ENCODE measurements at places on chromosomes 7 and 10.

- no peak for DNase-seq
These were observed 121.8 kb downstream of the ARID5B start for GRCh38 chr10:62023329-62023728.

DNA sequence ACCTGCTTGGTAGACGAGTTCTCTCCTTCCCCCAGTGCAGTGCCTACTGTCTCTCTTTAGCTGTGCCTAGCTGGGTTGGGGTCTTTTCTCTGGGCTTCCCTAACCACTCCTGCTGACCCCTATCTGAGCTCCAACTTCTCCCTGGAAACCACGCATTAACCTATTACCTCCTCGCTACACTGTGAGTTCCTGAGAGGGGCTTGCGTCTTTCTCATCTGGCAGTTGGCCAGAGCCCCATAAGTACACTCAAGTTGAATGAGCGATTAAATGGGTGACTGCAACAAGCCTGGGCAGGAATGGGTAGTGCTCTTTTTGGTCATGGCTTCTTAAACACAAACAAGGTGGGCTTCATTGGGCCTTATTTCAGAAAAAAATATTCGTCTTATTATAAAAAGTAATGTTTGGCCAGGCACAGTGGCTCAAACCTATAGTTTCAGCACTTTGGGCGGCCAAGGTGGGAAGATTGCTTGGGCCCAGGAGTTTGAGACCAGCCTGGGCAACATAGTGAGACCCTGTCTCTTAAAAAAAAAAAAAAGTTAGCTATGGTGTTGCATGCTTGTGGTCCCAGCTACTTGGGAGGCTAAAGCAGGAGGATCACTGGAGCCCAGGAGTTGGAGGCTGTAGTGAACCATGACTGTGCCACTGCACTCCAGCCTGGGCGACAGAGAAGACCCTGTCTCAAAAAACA lies 41.4 kb downstream of the SYPL1 start:
- DNase-seq = no peak

- DNase-seq = no peak
These were observed 1.7 kb downstream of the PGAM1 start for GRCh38 chr10:97427571-97428179.

DNA sequence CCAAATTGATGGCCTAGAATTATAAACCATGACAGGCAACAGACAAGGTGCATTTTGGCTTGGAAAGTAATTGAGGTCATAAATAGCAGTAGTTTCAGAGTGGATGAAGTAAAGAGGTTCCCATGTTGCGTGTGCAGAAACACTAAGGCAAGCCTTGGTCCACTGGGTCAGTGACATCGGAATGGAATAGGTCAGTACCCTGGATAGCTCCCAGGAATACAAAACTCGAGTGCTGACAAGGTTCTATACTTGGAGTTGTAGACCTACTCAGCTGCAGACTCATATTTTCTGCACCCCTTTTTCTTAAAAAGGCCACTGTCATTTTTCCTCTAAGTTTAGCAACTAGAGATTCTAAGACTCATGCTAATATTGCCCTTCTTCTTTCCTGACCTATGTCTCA lies 132.8 kb downstream of the DYNC1I1 start:
- DNase-seq = no peak

DNA sequence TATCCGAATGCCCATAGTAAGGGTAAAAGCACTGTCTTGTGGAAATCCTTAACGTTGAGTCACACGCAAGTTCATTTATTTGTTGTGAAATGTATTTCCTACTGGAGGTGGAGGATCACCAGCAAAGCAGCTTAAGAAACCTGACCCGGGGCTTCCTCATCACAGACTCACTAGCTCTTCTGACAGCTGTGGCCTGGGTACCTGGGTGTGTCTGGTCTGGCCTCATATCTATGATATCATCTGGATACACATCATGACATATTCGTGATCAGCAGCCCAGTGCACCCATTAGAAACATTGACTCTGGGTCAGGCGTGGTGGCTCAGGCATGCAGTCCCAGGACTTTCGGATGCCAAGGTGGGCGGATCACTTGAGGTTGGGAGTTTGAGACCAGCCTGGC lies 8.8 kb downstream of the DRGX start:
- DNase-seq = peak; percentile 95
